ENCODE measurements at places on chromosomes 6 and 20. TPM values are rescaled to one million over a fixed set of nuclear protein-coding genes. Genes with fewer than 3 reads are reported as not detected.

GRCh38 chr6:24191346-24191745 lies 65.3 kb downstream of the NRSN1 start:
- DNase-seq = no peak

- no peak for DNase-seq
Observed at GRCh38 chr6:134177236-134177635, 124.8 kb upstream of the SLC2A12 start.

DNA sequence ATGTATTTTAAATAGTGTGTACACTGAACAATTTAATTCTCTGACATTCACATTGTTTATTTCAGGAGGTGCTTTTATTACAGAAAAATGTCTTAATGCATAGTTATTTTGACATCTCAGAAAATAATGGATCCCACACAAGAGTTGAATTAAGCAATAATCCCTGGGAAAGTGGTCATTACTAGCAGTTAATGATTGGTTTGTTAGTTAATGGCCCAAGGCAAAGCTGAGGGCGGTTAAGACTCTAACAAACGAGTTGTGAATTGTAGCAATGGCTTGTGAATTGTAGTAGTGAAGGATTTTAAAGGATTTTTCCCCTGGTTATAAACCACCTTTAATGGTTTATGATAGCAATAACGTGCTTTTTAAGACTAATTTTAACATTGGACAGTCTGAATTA lies 1316.0 kb upstream of the GJE1 start:
- DNase-seq = peak; percentile 9

LY6G6C gene
- total RNA-seq = not detected

CDH26 gene
- total RNA-seq = 0.86 TPM
